ENCODE measurements at places on chromosomes 6 and 20. TPM values are rescaled to one million over a fixed set of nuclear protein-coding genes. Genes with fewer than 3 reads are reported as not detected.

GRCh38 chr20:13995841-13996240 lies 525 bp downstream of the MACROD2 start:
- no peak overlapping the region for H3K27ac ChIP-seq
- DNase-seq, result peak; percentile 65
- peak overlapping the region; percentile 78 for H3K4me3 ChIP-seq
- no peaks in the 10 kb centered on the region for H3K36me3 ChIP-seq

DNA sequence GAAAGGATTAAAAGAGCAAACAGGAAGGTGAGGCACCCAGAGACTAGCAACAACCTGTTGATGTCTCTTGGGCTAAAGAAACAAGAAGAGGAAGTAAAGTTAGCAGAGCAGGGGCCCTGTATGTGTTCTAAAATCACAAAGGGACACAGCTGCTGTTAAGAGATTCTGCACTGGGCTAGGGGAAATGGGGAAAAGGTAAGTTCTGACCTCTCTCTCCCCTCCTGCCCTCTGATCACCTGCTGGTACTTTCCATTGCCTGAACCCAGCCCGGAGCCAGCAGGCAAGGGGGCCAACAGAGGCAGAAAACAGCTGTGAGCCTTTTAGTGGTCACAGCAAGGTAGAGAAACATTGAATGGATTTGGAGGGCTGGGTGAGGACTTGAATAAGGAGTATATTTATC lies 13.5 kb upstream of the CNR1 start:
- H3K4me3 ChIP-seq, result no peak overlapping the region
- H3K36me3 ChIP-seq, result no peaks in the 10 kb centered on the region
- peaks cover 20% of the 10 kb centered on the region for H3K4me1 ChIP-seq

GRCh38 chr6:169846286-169847056 lies 95.0 kb downstream of the ERMARD start:
- no peak overlapping the region for H3K4me3 ChIP-seq
- DNase-seq, result no peak
- no peaks in the 10 kb centered on the region for H3K27me3 ChIP-seq
- H3K36me3 ChIP-seq, result no peaks in the 10 kb centered on the region
- no peaks in the 10 kb centered on the region for H3K4me1 ChIP-seq

- H3K36me3 ChIP-seq, result no peaks in the 10 kb centered on the region
- no peak overlapping the region for H3K4me3 ChIP-seq
- no peaks in the 10 kb centered on the region for H3K27me3 ChIP-seq
- no peak for DNase-seq
- H3K4me1 ChIP-seq, result peaks cover 14% of the 10 kb centered on the region
These were observed 522.6 kb downstream of the QKI start for GRCh38 chr6:163937071-163937470.

GRCh38 chr20:48933017-48933766 lies 11.7 kb downstream of the ARFGEF2 start:
- H3K27me3 ChIP-seq, result no peaks in the 10 kb centered on the region
- H3K36me3 ChIP-seq, result no peaks in the 10 kb centered on the region
- H3K4me1 ChIP-seq, result no peaks in the 10 kb centered on the region
- DNase-seq, result no peak
- no peak overlapping the region for H3K4me3 ChIP-seq

GRCh38 chr6:23505026-23505425 lies 621.0 kb upstream of the NRSN1 start:
- no peak overlapping the region for H3K27ac ChIP-seq
- no peaks in the 10 kb centered on the region for H3K4me1 ChIP-seq

GRCh38 chr6:162773996-162774395 lies 46.2 kb downstream of the PACRG start:
- H3K27me3 ChIP-seq, result no peaks in the 10 kb centered on the region
- no peak overlapping the region for H3K27ac ChIP-seq
- no peaks in the 10 kb centered on the region for H3K4me1 ChIP-seq
- DNase-seq, result no peak
- no peaks in the 10 kb centered on the region for H3K36me3 ChIP-seq

- H3K4me1 ChIP-seq, result no peaks in the 10 kb centered on the region
- no peak overlapping the region for H3K27ac ChIP-seq
- H3K4me3 ChIP-seq, result no peak overlapping the region
- H3K27me3 ChIP-seq, result no peaks in the 10 kb centered on the region
These were observed 23.6 kb downstream of the CYP39A1 start for GRCh38 chr6:46628976-46629375.

- no peak overlapping the region for H3K27ac ChIP-seq
- peak; percentile 56 for DNase-seq
- H3K27me3 ChIP-seq, result no peaks in the 10 kb centered on the region
- H3K4me1 ChIP-seq, result no peaks in the 10 kb centered on the region
- H3K36me3 ChIP-seq, result no peaks in the 10 kb centered on the region
These were observed 319.9 kb downstream of the TRDN start for GRCh38 chr6:123316733-123317323.

GRCh38 chr6:39642270-39642669 lies 82.9 kb downstream of the KIF6 start:
- no peaks in the 10 kb centered on the region for H3K36me3 ChIP-seq
- no peaks in the 10 kb centered on the region for H3K27me3 ChIP-seq
- H3K4me3 ChIP-seq, result no peak overlapping the region
- peak; percentile 64 for DNase-seq
- no peak overlapping the region for H3K27ac ChIP-seq
- H3K4me1 ChIP-seq, result no peaks in the 10 kb centered on the region

DNA sequence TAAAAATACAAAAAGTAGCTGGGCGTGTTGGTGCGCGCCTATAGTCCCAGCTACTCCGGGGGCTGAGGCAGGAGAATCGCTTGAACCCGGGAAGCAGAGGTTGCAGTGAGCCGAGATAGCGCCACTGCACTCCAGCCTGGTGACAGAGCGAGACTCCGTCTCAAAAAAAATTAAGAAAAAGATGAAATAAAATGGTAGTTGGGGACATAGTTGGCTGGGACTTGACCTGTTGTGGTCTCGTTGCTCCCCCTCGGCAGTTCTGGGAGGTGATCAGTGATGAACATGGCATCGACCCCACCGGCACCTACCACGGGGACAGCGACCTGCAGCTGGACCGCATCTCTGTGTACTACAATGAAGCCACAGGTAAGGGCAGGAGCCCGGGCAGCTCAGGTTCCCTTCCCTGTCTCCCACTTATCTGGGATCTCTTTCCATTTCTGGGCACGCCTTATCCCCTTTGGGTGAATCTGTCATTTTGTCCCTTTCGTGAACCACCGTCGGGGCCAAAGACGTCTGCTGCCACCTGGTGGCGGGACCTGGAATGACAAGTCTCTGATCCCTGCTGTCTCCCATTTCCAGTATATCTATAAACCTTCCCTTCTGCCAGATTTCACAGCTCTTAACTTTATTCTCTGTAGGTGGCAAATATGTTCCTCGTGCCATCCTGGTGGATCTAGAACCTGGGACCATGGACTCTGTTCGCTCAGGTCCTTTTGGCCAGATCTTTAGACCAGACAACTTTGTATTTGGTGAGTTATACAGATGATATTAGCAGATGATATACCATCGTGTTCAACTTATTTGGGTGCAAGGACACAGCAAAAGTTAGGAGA lies 2.3 kb downstream of the TUBB start:
- H3K27ac ChIP-seq, result peak overlapping the region; percentile 96
- peaks cover 34% of the 10 kb centered on the region for H3K36me3 ChIP-seq
- peaks cover 6% of the 10 kb centered on the region for H3K4me1 ChIP-seq
- H3K27me3 ChIP-seq, result no peaks in the 10 kb centered on the region
- peak; percentile 85 for DNase-seq
- peak overlapping the region; percentile 94 for H3K4me3 ChIP-seq

DNA sequence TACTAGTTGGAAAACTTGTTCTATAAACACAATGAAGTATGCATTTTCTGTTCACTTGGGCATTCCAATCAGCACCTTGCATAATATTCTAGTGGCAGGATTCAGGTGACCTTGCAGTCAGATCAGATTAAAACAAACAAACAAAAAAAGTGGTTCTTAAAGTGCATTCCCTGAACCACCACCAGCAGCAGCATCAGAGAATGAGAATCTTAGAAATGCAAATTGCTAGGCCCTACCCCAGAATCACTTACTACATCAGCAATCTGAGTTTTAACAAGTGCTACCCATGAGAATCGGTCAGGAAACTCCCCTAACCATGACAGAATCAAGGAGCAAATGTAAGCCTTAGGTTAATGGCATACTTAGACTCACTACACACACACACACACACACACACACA lies 41.7 kb downstream of the SNAP25 start:
- no peak overlapping the region for H3K27ac ChIP-seq
- H3K36me3 ChIP-seq, result no peaks in the 10 kb centered on the region
- no peak overlapping the region for H3K4me3 ChIP-seq
- peaks cover 13% of the 10 kb centered on the region for H3K27me3 ChIP-seq
- peaks cover 14% of the 10 kb centered on the region for H3K4me1 ChIP-seq

Gene ACTL10
- total RNA-seq, result 1.9 TPM

Gene LINC00237
- 0.31 TPM for total RNA-seq

Gene NFATC2
- total RNA-seq, result 0.39 TPM

Gene PLA2G7
- total RNA-seq, result 2.8 TPM

Gene ADGRF5
- not detected for total RNA-seq

Gene SLC22A16
- total RNA-seq, result not detected

Gene INSM1
- total RNA-seq, result 2.2 TPM

Gene MAP1LC3A
- total RNA-seq, result 9.5 TPM
